NCI-H2171 treated with DMSO at 0.1 percent for 48 hours (cell line): ENCODE measurements at places on chromosomes 16 and 17.

GRCh38 chr16:68710211-68710610, 26.9 kb upstream of the CDH1 start:
- DNase-seq = no peak

GRCh38 chr16:84341528-84342295, 26.6 kb upstream of the ATP2C2 start:
- DNase-seq = peak; percentile 48

- DNase-seq = peak; percentile 88
Measured at GRCh38 chr16:85928401-85928820, 29.4 kb downstream of the IRF8 start.

DNA sequence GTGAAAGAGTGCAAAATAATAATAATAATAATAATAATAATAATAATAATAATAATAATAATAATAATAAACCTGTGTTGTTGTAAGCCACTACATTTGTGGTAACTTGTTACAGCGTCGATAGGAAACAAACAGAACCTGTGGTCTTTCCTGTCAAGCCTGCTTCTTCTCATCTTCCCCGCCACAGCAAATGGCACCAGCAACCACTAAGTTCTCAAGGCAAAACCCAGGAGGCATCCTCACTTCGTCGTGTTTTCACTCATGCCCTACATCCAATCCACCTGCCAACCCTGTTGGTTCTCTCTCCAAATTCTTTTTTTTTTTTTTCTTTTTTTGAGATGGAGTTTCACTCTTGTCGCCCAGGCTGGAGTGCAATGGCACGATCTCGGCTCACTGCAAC, 34.2 kb downstream of the ITGAE start:
- DNase-seq = no peak

DNA sequence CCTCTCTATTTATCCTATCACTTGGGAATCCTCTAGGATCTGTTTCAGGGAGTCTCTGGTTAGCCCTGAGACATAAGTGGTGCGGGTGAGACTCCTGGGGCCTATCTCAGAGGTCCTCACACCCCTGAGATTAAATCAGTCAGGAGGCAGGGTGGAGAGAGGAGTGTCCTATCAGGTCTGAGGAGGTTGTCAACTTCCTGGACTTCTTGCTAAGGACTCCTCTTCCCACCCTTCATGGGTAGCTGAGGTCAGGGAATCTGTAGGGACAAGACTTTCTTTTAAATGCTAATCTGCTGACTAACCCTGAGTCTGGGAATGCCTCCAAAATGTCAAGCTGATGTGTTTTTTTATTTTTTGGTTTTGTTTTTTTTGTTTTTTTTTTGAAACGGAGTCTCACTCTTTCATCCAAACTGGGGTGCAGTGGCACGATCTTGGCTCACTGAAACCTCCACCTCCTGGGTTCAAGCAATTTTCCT, 6.6 kb upstream of the ARMC5 start:
- DNase-seq = no peak

- DNase-seq = no peak
Measured at GRCh38 chr16:8295513-8296237, 294.6 kb downstream of the TMEM114 start.

DNA sequence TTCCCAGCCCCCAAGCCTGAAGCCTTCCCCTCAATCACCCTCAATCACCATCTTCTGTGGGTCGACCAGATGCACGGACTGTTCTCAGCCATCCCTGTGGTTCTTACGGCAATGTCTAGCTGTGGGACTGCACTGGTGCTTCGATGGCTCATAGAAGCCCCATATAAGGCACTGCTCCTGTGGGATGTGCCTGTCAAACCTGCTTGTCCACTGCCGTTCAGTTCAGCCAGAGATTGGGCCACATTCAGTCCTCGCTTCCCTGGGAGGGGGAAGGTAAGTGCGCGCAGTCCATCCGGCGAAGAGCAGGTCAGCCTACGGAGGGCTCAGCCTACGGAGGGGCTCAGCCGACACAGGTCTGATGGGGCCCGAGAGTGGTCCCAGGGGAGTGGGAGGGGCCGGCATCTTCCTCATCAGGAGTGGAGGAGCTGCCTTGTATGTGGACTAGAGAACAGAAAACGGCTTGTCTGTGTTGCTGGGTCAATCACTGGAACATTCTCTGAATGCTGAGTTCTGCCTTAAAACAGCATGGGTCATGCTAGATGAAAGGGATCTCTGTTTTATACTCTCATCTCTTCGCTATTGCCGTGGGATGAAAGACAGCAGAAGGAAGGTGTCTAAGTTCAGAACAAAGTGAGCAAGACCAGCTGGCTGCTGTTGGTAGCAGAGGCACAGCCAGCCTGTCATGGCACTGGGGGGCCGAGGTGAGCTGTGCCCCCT, at the start of gene CARD14:
Gene CARD14, plus strand, starts transcription at position 247 of the 717 bp plus-strand sequence. CDS start 11,409 bp downstream, outside the sequence.
- DNase-seq = no peak

DNA sequence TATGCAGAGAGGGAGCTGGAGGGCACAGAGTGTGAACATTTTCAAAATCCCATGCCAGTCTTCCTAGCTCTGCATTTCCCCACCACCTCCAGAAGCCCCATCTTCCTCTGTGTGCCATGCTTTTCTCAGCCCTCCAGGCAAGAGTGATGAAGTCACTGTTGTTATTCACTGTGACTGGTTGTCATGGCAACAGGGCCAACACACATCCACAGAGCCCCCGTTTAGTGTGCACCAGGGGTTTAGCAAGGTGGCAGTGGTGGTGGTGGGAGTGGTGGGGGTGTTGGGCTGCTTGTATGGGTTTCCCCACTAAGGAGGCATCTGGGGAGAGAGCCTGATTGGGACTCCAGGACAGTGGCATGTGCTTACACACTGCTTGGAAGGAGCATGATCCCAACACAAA, 309.9 kb upstream of the ASIC2 start:
- no peak for DNase-seq

DNA sequence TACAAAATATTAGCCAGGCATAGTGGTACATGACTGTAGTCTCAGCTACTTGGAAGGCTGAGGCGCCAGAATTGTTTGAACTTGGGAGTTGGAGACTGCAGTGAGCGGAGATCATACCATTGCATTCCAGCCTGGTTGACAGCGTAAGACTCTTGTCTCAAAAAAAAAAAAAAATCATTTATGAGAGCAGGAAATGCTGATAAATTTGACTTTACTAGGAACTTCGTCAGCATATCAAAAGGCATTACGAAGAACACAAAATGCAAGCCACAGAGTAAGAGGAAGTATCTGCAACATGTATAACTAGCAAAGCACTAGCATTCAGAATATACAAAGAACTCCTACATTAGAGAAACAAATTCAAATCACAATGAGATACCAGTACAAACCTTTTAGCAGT, 279.3 kb downstream of the ZFHX3 start:
- DNase-seq = no peak

GRCh38 chr17:77496401-77496801, 355.6 kb downstream of the SEC14L1 start:
- DNase-seq = no peak

DNA sequence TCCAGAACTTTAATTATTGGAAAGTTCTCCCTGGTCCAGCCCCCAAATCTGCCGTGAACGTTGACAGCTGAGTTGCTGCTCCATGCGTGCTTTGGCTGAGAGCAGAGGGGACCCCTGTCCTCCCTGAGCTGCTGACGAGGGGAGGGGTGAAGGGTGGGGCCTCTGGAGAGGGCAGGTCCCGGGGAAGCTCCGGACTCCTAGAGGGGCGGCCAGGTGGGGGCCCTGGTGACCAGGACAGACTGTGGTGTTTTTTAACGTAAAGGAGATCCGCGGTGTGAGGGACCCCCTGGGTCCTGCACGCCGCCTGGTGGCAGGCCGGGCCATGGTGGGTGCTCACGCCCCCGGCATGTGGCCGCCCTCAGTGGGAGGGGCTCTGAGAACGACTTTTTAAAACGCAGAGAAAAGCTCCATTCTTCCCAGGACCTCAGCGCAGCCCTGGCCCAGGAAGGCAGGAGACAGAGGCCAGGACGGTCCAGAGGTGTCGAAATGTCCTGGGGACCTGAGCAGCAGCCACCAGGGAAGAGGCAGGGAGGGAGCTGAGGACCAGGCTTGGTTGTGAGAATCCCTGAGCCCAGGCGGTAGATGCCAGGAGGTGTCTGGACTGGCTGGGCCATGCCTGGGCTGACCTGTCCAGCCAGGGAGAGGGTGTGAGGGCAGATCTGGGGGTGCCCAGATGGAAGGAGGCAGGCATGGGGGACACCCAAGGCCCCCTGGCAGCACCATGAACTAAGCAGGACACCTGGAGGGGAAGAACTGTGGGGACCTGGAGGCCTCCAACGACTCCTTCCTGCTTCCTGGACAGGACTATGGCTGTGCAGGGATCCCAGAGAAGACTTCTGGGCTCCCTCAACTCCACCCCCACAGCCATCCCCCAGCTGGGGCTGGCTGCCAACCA, at the start of gene MC1R:
Gene MC1R, plus strand, starts transcription at position 410 of the 895 bp plus-strand sequence. Its CDS starts 397 bp downstream, at position 807.
- peak; percentile 61 for DNase-seq

- no peak for DNase-seq
Measured at GRCh38 chr17:1488826-1489270, 3.6 kb downstream of the MYO1C start.

DNA sequence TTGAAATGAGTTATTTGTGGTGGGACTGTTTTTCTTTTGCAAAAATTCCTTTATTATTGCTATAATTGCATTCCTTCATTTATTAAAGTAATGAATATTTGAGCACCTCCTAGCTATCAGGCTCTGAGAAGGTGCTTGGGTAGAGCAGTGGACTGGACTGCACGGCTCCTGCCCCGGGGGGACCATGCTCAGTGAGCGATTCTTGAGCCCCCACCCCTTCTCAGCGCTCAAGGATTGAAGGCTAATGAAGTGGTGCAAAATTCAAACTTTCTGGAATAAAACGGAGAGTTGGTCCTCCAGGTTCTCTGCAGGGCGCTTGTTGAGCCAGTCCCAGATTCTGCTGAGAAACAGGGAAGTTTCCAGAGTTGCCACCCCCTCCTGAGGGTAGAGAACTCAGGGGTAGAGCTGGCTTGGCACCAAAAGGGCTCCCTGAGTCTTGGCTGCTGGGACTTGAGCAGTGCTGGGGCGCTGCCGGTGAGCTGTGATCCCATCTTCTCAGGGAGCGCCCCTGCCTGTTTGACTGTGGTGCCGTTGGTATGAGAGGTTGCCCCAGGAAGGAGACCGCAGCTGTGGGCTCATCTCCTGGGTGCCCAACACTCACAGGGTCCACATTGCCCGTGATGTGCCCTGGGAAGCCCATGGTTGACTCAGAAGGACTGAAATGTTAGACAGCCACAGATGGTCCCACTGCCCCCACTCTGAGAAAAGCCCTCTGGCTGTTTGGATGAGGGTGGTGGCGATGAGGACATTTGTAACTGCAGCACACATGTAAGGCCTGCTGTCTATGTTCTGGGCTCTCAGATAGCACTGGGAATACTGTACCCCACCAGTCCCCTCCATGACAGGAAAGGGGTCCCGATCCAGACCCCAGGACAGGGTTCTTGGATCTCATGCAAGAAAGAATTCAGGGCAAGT, 20.0 kb downstream of the KSR1 start:
- peak; percentile 30 for DNase-seq

GRCh38 chr17:16091773-16092172, 92.1 kb downstream of the TTC19 start:
- no peak for DNase-seq

- peak; percentile 6 for DNase-seq
Measured at GRCh38 chr17:80963812-80964543, 27.7 kb upstream of the CHMP6 start.

DNA sequence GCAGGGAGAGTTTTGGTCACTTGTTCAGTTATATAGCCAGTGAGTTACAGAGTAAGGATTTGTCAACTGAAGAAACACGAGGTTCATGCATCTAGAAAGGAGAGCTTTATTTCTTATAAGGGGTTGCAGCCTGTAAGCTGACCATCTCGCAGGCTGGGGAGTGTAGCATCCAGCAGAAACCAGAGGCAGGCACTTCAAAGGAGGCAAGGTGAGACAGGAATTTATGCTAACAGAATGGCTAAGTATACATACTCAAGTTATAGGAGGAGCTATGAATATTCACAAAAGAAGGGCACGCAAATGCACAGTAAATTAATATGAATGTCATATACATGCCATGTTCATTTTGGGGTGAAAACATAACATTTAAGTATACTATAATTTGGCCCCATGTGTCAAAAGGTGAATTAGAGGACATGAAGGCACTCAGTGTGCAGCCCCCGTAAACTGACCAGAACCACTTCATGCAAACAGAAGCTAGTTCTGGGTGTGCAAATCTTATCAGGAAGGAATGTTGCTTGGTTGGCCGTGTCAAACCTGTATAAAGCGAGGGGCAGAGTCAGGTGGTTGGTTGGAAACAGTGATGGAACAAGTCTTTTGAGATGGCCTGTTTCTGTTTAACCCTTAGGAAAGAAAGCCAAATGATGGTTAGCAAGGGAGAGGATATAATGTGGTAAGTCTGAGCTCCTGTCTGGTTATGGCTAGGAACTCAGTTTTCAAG, 97.0 kb downstream of the GRIN2A start:
- DNase-seq = no peak

DNA sequence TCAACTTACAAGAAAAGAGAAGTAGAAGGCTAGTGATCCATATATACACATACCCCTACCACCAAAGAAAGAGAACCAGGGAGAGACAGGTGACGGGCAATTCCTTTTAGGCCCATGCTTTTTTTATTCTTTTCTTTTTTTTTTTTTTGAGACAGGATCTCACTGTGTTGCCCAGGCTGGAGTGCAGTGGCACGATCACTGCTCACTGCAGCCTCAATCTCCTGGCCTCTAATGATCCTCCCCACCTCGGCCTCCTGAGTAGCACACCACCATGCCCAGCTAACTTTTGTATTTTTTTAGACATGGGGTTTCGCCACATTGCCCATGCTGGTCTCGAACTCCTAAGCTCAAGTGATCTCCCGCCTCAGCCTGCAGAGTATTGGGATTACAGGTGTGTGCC, 4.8 kb downstream of the HSPB9 start:
- DNase-seq = no peak

DNA sequence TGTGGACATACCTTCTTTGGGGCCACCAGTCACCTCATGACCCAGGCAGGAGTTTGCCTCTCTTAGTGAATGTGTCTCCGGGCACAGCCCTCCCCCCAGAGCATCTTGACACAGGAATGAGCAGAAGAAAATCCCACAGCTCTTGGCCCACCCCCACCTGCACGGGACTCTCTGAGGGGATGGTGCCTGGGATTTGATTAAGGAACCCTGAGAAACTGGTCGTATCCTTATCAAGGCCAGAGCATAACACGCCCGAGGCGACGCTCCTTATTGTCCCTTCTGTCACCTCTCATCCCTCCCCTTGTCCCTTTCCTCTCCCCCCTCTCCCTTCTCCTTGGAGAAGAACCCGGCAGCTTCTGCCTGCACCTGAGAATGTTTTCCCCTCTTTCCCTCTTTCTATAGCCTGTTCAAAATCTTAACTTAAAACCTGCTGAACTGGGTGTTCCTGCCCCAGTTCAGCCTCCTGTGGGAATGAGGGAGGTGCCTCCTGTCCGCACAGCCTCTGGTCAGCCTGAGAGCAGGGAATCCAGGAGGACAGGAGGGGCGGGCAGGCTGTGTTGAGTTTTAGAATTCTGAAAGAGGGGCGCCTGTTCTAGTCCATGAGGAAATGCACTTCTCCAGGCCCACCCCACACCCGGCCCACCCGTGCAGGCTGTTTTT, 140.7 kb upstream of the PLCG2 start:
- no peak for DNase-seq

GRCh38 chr16:83335076-83335475, 472.7 kb upstream of the HSBP1 start:
- no peak for DNase-seq

GRCh38 chr17:76556765-76557367, 17.0 kb downstream of the PRCD start:
- peak; percentile 72 for DNase-seq

- DNase-seq = no peak
Measured at GRCh38 chr17:80899402-80900268, 92.0 kb upstream of the CHMP6 start.

GRCh38 chr17:73621685-73622084, 22.6 kb downstream of the SDK2 start:
- no peak for DNase-seq

GRCh38 chr17:11980813-11981212, 16.5 kb downstream of the ZNF18 start:
- no peak for DNase-seq

- DNase-seq = no peak
Measured at GRCh38 chr17:28112606-28113005, 70.1 kb downstream of the NLK start.
